ENCODE measurements at places on chromosomes 2 and 18.

GRCh38 chr2:61900281-61900680 is 5.2 kb upstream of the COMMD1 start:
- DNase-seq, result no peak
- H3K27ac ChIP-seq, result no peak overlapping the region
- no peak overlapping the region for H3K4me3 ChIP-seq

DNA sequence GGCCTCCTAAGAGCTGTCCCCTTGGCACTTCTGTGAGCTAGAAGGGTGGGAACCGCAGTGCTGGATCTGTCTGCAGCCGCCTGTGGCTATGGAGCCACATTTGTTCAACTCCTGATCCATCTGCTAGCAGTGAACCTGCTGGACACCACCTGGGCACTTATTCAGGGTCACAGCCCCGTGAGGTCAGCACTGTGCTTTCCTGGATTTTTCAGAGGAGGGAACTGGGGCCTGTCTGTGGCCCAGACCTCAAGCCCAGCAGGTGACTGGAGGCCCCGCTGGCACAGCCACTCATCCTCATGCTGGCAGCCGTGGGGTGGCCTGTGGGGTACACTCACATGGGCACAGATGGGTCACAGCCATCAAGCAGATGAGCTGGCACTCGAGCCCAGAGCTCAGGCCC is 155.3 kb downstream of the TFCP2L1 start:
- no peaks in the 10 kb centered on the region for H3K36me3 ChIP-seq
- H3K4me3 ChIP-seq, result no peak overlapping the region
- no peak for DNase-seq
- H3K27me3 ChIP-seq, result no peaks in the 10 kb centered on the region
- no peaks in the 10 kb centered on the region for H3K4me1 ChIP-seq

DNA sequence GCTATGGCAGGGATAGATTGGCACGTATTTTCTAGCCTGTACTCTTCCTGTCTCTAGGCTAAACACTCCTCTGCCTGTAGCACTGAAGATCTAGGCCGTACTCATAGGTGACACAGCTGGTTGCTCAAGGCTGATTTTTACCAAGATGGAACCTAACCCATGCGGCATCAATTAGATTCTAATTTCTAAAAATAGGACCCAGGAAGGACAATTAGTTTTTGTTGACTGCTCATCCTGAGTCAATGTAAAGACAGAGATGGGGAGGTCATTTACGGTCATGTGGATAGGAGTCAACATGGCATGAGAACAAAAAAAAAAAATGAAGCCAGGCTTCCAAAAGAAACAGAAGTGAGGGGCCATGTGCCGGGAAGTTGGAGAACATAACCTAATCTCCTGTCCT is 360.7 kb upstream of the ETAA1 start:
- no peak for DNase-seq
- no peak overlapping the region for H3K4me3 ChIP-seq
- no peaks in the 10 kb centered on the region for H3K4me1 ChIP-seq
- H3K27me3 ChIP-seq, result no peaks in the 10 kb centered on the region
- no peaks in the 10 kb centered on the region for H3K36me3 ChIP-seq

DNA sequence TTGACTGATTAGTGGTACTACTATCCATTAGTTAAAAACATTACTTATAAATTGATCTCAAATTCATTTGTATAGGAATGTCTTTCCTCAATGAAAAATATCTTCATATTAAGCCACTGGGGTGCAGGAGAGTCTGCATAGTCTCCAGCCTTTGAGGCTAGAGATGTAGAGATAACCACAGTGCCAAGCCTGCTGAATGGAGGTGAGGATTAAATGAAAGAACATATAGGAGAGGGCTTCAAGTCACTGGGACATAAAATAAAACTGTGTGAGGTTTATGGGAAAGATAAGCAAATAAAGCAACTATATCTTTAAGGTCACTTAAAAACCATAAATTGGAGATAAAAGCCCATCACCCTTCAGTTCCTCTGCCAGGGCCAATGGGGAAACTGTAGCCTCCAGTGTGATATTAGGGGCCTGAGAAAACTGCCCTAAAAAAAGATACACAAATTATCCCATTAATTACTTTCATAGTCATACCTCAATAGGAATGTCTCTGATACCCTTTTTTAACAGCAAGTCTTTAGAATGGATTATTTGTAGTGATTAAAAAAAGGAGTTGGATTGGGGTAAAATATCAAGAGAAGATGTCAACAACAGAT is 27.6 kb downstream of the GALNT3 start:
- no peak for DNase-seq
- H3K27ac ChIP-seq, result no peak overlapping the region
- H3K4me1 ChIP-seq, result no peaks in the 10 kb centered on the region
- H3K27me3 ChIP-seq, result no peaks in the 10 kb centered on the region

DNA sequence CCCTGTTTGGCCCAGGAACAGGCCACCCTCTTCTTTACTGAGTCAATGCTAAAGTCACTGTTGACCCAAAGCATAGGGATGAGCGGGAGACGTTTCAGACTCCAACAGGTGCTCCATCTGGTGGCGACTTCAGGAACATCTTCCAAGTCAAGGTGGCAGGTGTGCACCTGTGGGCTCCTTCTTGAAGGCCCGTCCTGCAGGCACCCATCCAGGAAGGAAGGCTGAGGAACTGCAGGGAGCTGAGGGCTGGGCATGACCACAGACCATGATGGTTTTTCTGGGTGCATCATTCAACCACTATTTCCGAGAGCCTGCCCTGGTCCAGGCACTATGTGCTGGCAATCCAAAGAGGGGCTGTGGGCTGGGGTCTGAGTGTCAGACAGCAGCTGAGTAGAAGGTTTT is 142.8 kb downstream of the NDUFA10 start:
- no peaks in the 10 kb centered on the region for H3K36me3 ChIP-seq
- no peak overlapping the region for H3K4me3 ChIP-seq
- no peaks in the 10 kb centered on the region for H3K4me1 ChIP-seq
- DNase-seq, result no peak
- H3K27me3 ChIP-seq, result no peaks in the 10 kb centered on the region

- no peaks in the 10 kb centered on the region for H3K27me3 ChIP-seq
- H3K36me3 ChIP-seq, result no peaks in the 10 kb centered on the region
- no peak overlapping the region for H3K27ac ChIP-seq
- no peak overlapping the region for H3K4me3 ChIP-seq
These were observed 61.9 kb upstream of the BZW1 start for GRCh38 chr2:200749631-200750322.

- H3K27me3 ChIP-seq, result no peaks in the 10 kb centered on the region
- DNase-seq, result no peak
- H3K27ac ChIP-seq, result no peak overlapping the region
- H3K4me1 ChIP-seq, result peaks cover 12% of the 10 kb centered on the region
These were observed 30.7 kb downstream of the METTL4 start for GRCh38 chr18:2540575-2540974.

- no peak overlapping the region for H3K27ac ChIP-seq
- H3K4me3 ChIP-seq, result no peak overlapping the region
- no peaks in the 10 kb centered on the region for H3K27me3 ChIP-seq
- no peak for DNase-seq
These were observed 83.5 kb upstream of the STPG4 start for GRCh38 chr2:47238638-47239037.

- no peak overlapping the region for H3K4me3 ChIP-seq
- H3K4me1 ChIP-seq, result no peaks in the 10 kb centered on the region
- no peaks in the 10 kb centered on the region for H3K36me3 ChIP-seq
These were observed 922.9 kb upstream of the FSHR start for GRCh38 chr2:50077190-50077737.

GRCh38 chr2:168939918-168940317 is 38.8 kb downstream of the G6PC2 start:
- no peaks in the 10 kb centered on the region for H3K27me3 ChIP-seq
- H3K36me3 ChIP-seq, result no peaks in the 10 kb centered on the region
- DNase-seq, result no peak

- no peak overlapping the region for H3K4me3 ChIP-seq
- H3K27me3 ChIP-seq, result no peaks in the 10 kb centered on the region
- no peaks in the 10 kb centered on the region for H3K36me3 ChIP-seq
- no peak overlapping the region for H3K27ac ChIP-seq
- no peak for DNase-seq
- no peaks in the 10 kb centered on the region for H3K4me1 ChIP-seq
These were observed 23.6 kb downstream of the LRATD1 start for GRCh38 chr2:14656146-14656545.

GRCh38 chr2:188327518-188328213 is 36.0 kb downstream of the GULP1 start:
- H3K27ac ChIP-seq, result no peak overlapping the region
- H3K36me3 ChIP-seq, result no peaks in the 10 kb centered on the region
- no peaks in the 10 kb centered on the region for H3K4me1 ChIP-seq
- H3K27me3 ChIP-seq, result no peaks in the 10 kb centered on the region
- H3K4me3 ChIP-seq, result no peak overlapping the region

- H3K27me3 ChIP-seq, result no peaks in the 10 kb centered on the region
- DNase-seq, result no peak
- H3K4me1 ChIP-seq, result no peaks in the 10 kb centered on the region
These were observed 96.4 kb downstream of the TRIB2 start for GRCh38 chr2:12813166-12813565.

DNA sequence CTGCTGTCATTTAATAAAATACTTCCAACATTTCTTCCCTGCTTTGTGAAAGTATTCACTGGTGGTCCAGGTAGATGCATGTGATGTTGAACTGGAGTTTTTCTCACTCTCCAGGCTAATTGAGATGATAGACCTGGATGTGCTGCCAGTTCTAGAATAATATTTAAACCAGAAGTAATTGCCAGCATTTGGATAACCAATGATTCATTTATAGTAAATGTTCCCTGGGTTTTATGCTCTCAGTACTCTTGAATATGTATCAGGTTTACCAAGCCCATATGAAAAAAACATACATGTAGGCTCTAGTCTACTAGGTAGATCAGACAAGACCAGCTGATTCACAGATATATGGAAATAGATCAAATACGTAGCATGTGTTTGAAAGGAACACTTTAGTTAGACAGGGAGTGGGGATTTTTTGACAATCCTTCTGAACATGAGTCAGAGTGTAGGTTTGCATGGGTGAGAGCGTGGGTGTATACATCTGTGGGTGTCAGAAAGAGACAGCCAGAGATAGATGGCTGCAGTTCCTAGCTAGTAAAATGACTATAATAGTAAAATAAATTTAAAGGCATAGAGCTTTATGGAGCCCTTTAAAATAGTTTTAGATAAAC is 115.1 kb downstream of the NAB1 start:
- no peak overlapping the region for H3K4me3 ChIP-seq
- no peaks in the 10 kb centered on the region for H3K36me3 ChIP-seq
- peaks cover 16% of the 10 kb centered on the region for H3K4me1 ChIP-seq
- H3K27me3 ChIP-seq, result no peaks in the 10 kb centered on the region

GRCh38 chr2:144014103-144014502 is 505.8 kb downstream of the ZEB2 start:
- DNase-seq, result no peak
- no peaks in the 10 kb centered on the region for H3K4me1 ChIP-seq
- no peak overlapping the region for H3K4me3 ChIP-seq
- H3K36me3 ChIP-seq, result no peaks in the 10 kb centered on the region
- H3K27me3 ChIP-seq, result no peaks in the 10 kb centered on the region

GRCh38 chr2:52113338-52113737 is 1081.4 kb upstream of the NRXN1 start:
- H3K27ac ChIP-seq, result no peak overlapping the region
- no peaks in the 10 kb centered on the region for H3K27me3 ChIP-seq
- H3K36me3 ChIP-seq, result no peaks in the 10 kb centered on the region
- H3K4me1 ChIP-seq, result no peaks in the 10 kb centered on the region

- no peak overlapping the region for H3K27ac ChIP-seq
- H3K4me3 ChIP-seq, result no peak overlapping the region
- peaks cover 8% of the 10 kb centered on the region for H3K4me1 ChIP-seq
- H3K27me3 ChIP-seq, result no peaks in the 10 kb centered on the region
- no peak for DNase-seq
- no peaks in the 10 kb centered on the region for H3K36me3 ChIP-seq
These were observed 100.9 kb downstream of the MBP start for GRCh38 chr18:77031662-77032061.

DNA sequence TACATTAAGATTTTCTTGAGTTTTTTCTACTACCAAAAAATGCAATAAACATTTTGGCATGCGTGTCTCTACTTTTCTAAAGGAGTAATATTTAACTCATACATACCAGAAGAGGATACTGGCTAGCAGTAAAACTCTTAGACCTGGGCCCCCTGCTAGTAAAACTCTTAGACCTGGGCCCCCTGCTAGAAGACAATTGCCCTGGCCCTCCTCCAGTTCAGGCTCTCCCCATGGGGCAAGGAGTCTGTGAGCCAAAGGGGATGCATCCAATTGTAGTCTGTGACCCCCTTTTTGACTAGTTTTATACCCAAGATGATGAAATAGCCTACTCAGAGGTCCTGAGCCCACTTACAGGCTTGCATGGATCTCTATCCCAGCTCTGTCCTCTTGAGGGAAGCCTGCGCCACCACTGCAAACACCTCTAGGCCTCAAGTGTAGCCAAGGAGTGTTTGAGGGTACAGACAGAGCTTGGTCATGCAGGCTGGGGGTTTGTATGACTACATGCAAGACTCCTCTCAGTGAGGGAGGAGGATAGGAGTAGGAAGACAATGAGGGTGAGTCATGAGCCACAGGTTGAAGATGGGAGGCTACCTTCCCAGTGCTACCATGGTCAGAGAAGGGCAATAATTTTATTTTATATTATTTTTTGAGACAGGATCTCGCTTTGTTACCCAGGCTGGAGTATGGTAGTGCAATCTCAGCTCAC is 45.2 kb upstream of the PGAP1 start:
- no peak for DNase-seq
- H3K27ac ChIP-seq, result no peak overlapping the region
- H3K36me3 ChIP-seq, result no peaks in the 10 kb centered on the region
- no peaks in the 10 kb centered on the region for H3K27me3 ChIP-seq
- H3K4me3 ChIP-seq, result no peak overlapping the region

DNA sequence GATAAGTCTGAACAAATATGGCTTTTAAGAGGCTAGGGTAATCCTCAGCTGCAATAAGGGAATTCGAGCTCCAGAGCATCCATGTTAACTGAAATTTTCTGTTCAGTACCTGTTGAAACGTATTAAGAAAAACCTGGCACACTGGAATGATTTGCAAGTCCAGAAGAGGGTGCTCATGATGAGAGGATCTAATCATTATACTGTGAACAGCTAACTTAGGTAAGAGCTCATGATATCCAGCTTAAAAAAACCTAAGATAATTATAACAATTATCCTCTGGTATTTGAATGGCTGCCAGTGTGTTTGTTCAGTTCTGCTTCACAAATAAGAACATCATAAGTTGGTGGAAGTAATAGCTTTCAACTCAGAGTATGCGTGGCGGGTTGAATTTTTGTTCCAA is 1118.3 kb upstream of the DDX18 start:
- no peak for DNase-seq
- H3K4me3 ChIP-seq, result no peak overlapping the region
- H3K4me1 ChIP-seq, result no peaks in the 10 kb centered on the region
- H3K27me3 ChIP-seq, result no peaks in the 10 kb centered on the region

- no peak for DNase-seq
- H3K27me3 ChIP-seq, result no peaks in the 10 kb centered on the region
- no peak overlapping the region for H3K27ac ChIP-seq
- H3K36me3 ChIP-seq, result no peaks in the 10 kb centered on the region
These were observed 19.5 kb downstream of the ANKRD30B start for GRCh38 chr18:14767474-14767873.

GRCh38 chr2:49459314-49459993 is 305.1 kb upstream of the FSHR start:
- H3K36me3 ChIP-seq, result no peaks in the 10 kb centered on the region
- no peaks in the 10 kb centered on the region for H3K4me1 ChIP-seq
- H3K27me3 ChIP-seq, result no peaks in the 10 kb centered on the region
- H3K4me3 ChIP-seq, result no peak overlapping the region
- DNase-seq, result no peak
- H3K27ac ChIP-seq, result no peak overlapping the region

- DNase-seq, result peak; percentile 79
- peaks cover 42% of the 10 kb centered on the region for H3K4me1 ChIP-seq
- no peaks in the 10 kb centered on the region for H3K36me3 ChIP-seq
These were observed 171.9 kb downstream of the AGAP1 start for GRCh38 chr2:235665661-235666212.

Measured in sigmoid colon (tissue), 7 donors.